ENCODE measurements at places on chromosomes 4 and X.

- peak; percentile 27 for DNase-seq
These were observed 199.3 kb upstream of the FAT4 start for GRCh38 chr4:125115476-125115875.

DNA sequence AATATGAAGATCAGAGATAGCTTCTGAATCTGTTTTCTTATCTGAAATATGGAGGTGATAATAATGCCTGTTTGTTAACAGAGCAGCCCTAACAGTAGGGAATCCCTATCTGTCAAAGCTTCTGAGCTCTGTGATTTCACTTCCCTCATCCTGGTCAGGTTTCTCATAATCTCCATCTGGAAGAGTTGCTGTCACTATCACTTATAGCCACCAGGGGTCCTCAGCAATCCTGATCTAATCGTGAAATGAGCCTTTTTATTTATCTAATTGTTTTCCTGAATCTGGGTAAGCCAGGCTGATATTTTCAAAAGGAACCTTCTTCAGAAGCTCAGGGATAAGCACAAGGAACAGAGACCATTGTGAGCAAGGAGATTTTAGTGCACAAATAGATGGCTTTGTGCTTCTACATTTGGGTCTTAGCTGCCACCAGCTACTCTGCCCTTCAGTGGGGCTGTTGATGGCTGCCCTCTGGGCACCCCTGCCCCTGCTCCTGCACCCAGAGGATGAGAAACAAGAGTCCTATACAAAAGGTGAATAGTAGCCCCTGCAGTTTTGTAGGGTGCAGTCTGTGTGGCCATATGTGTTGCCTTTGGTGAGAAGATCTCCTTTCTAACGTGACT lies 196.4 kb upstream of the RADX start:
- peak; percentile 4 for DNase-seq

GRCh38 chr4:124318292-124318691 lies 394.2 kb downstream of the ANKRD50 start:
- DNase-seq = no peak

DNA sequence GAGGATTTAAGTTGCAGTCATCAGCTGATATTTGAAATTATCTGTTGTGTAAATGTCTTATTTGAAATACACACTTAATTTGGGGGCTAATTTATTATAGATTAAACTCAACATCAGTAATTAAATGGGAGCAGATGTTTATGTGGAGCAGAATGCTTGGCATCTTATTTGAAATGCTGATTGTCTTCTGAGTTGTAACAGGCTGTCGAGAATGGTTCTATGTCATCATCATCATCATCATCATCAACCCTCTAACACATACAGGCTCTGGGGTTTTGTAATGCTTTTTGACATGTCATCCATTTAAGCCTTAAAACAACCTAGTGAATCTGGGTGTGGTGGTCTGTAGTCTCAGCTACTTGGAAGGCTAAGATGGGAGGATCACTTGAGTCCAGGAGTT lies 8.2 kb downstream of the MTMR1 start:
- no peak for DNase-seq

GRCh38 chr4:94831607-94832006 lies 73.9 kb downstream of the BMPR1B start:
- no peak for DNase-seq

- DNase-seq = no peak
These were observed 1450.3 kb downstream of the STIM2 start for GRCh38 chr4:28310926-28311325.

DNA sequence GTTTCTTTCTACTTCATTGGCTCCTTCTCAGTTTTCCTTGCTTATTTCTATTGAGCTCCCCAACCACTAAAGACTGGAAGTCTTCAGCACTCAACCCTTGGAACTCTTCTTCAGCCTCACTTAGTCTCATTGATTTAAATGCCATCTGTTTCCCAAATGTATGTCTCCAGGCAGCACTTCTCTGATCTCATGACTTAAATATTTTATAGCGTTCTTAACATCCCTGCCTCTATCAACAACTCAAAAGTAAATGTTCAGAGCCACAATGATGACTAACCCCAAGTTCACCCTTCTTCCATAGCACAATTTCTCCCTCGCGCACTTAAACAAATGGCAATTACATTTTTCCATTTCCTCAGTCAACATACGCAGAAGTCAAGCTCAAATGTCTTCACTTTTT lies 1393.3 kb downstream of the ARAP2 start:
- DNase-seq = peak; percentile 81

DNA sequence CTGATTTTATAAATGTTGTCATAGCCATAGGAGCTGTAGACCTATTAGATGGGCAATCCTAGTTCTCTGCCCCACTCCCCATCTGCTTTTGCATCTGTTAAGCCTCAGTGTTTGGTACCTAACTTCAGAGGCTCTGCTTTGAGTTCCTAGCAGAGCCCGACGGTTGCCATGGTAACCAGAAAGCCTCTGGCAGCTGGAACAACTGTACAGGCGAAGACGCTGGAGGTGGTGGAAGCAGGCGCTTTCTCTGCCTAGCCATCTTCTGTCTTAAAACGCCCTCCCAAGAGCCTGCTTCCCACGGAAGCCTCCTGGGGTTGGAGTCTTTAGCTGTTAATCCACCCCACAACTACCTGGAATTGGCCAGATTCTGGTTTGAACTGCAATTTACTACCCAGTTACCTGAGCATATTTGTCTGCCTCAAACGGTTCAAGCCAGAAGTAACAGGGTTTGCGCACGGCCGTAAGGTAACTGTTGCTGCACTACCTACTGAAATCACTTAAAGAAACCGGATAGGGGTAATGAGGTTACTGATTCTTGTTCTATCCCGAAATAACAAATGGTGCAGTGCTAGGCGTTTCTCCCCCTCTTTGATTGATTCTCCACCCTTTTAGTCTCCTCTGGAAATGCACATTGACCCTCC lies 1.0 kb upstream of the GABRG1 start:
- DNase-seq = no peak

DNA sequence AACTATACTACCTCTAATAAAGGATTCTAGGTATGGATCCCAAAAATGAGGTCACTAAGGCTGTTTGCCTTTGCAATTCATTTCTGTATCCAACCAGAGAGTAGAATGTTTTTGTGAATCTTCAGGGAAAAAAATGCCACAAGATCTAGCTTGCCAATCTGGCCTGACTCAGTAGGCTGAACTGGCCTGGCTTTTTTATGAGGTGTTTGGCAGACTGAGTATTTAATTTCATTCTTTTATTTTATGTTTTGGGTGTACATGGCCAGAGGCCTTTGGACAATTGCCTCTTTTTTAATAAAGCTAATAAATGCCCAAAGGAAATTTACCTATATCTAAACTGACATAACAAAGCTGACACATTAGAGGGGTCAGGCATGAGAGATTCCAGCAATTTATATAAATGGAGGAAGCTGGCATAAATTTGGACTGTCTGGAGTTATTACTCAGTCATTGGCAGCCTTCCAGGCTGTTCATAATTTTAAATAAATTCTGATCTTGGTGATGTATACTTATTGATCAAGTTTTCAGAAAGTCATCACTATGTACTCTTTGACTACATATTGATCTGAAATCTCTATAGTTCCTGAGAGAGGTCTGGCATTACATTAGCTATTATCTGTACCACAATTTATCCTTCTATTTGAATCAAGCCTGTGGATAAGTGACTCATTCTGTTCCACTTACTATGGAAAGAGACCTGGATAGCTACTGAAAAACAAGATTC lies 376.4 kb upstream of the NOCT start:
- DNase-seq = peak; percentile 29

DNA sequence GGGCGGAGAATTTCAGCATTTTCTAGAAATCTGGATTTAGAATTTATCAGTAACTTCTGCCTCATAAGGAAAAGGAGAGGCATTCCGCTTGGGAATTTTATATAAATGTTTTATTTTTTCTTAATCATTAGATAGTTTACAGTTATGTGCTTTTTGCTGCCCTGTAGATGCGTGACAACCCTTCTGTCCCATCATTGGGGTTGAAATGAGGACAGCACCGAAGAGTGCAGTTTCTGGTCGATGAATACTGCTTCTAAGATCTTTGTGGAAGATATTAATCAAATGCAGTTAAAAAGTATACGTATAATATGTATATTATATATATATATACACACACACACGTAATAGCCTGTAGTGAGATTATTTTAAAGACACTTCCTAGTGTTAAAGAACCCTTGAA lies 1.5 kb downstream of the RBPJ start:
- DNase-seq = no peak

DNA sequence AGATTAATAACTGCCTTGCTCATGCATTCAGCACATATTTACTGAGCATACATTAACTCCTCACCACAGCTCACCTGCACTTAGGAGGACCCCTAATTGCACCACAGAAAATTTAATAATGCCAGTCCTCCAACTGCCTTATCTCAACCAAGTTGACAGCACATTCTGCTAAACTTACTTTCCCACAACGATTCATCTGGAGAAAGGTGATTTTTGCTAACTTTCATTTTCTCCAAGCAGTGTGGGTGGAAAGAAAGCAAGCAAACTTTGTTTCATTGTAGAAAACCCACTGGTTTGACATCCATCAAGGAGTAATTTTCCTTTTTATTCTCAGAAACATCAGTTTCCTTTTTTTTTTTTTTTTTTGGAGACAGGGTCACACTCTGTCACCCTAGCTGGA lies 49.1 kb downstream of the RASGEF1B start:
- no peak for DNase-seq

GRCh38 chr4:23929248-23929647 lies 39.4 kb upstream of the PPARGC1A start:
- DNase-seq = no peak

GRCh38 chr4:106032851-106033286 lies 137.6 kb downstream of the NPNT start:
- DNase-seq = peak; percentile 62

GRCh38 chrX:64093761-64094160 lies 111.7 kb downstream of the AMER1 start:
- peak; percentile 6 for DNase-seq

DNA sequence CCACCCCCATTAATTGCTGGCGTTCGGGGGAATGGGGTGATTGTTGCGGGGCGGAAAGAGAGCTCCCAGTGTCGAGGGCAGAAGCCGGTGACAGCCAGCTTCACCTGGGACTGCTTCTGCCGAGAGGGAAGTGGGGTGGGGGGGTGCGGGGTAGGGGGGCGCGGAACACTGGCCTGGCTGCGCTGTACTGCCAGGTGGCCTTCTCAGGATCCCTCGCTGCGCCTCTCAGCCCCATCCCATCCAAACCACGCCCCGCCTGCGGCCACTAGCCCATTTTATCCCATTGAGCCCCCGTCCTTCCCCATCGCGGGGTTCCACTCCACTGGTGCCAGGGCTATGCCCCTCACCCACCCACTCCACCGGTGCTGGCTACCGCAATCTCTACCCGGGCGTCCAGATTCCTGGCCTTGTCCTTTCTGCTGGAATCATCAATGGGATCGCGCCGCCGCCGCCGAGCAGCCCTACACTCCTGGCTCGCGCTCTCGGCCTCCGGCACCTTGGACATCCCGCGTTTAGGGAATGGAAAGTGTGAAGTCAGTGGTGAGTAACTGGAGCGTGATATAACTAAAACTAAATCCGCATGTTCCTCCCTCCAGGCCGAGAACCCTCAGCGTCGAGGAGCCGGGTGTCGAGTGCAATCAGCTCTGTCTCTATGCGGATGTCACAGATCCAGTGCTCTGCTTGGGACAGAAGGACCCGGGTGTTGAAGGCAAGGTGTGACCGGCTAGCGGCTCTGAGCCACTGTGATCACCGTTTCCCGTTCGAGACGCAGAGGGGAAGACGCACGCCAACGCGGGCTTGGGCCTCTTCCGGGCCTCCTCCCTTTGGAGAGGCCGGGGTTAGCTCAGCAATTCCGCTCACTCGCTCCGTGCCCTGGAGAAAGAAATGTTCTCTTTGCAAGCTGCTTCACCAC lies 20.5 kb downstream of the NKX3-2 start:
- DNase-seq = no peak

GRCh38 chr4:20529691-20530090 lies 170.6 kb upstream of the PACRGL start:
- no peak for DNase-seq

DNA sequence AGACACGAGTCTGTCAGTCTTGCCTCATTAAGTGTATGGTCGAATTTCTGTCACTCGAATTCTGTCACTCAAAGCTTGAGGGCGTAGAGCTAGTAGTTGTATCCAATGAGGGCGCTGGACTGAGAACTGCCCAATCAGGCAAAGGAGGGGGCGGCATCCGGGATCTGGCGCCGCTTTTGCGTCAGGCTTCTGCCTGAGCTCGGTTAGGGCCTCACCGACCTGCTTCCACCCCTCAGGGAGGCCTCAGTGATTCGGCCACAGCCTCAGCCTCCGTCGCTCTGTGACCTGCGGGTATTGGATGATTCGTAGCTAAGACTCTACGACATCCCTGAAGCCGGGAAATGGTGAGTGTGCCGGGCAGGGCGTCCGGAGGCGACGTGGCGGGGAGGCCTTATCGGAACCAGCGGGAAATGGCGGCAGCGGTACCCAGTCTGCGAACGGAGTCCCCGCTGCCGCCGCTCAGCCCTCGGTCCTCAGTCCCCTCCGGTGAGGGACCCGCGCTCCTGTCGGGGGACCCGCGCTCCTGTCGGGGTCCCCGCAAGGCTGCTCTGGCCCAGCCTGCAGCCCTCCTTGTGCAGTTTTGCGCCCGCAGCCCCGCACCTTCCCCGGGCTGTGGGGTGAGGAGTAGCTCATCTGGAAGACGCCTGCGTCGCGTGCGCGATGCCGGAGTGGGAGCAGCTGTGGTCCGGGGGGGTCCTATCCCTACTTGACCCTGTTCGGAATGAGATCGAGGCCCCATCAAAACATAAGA lies 88.3 kb downstream of the ZNF718 start:
- DNase-seq = peak; percentile 83

GRCh38 chrX:38278682-38279081 lies 48.6 kb downstream of the RPGR start:
- DNase-seq = no peak

- DNase-seq = no peak
These were observed 652.8 kb upstream of the FAM241A start for GRCh38 chr4:111492496-111492895.

GRCh38 chr4:54607067-54607466 lies 50.7 kb upstream of the KIT start:
- DNase-seq = no peak

DNA sequence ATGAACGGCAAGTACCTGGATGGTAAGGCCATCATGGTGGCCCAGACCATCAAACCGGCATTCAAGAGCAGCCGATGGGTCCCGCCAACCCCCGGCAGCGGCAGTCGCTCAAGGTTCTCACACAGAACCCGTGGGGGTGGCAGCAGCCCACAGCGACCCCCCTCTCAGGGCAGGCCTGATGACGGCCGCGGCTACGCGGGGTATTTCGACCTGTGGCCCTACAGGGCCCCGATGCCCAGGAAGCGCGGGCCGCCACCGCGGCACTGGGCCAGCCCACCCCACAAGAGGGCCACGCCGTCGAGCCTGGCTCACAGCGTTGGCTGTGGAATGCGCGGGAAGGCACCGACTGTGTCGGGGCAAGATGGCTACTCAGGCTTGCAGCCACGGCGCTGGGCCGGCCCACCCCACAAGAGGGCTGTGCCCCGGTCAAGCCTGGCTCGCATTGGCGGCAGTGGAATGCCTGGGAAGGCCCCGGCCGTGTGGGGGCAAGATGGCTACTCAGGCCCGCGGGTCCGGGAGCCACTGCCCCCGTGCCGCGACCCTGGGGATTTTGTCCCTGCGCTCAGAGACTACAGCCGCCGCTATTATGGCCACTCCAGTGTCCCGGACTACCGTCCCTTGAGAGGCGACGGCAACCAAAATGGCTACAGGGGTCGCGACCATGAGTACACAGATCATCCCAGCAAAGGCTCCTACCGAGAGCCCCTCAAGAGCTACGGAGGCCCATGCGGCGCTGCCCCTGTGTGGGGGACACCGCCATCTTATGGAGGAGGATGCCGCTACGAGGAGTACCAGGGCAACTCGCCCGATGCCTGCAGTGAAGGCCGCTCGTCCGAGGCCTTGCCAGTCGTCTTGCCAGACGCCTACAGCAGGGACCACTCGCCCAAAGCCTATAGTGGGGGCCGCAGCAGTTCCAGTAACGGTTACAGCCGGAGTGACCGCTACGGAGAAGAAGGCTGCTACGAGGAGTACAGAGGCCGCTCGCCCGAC lies 731 bp downstream of the RBMXL3 start:
- DNase-seq = no peak
